MM.1S (cell line): ENCODE measurements at places on chromosomes 6 and 20.

- no peak for DNase-seq
Measured at GRCh38 chr6:160978141-160978901, 13.2 kb upstream of the MAP3K4 start.

- DNase-seq: no peak
Measured at GRCh38 chr6:136035378-136036070, 184.0 kb downstream of the PDE7B start.

DNA sequence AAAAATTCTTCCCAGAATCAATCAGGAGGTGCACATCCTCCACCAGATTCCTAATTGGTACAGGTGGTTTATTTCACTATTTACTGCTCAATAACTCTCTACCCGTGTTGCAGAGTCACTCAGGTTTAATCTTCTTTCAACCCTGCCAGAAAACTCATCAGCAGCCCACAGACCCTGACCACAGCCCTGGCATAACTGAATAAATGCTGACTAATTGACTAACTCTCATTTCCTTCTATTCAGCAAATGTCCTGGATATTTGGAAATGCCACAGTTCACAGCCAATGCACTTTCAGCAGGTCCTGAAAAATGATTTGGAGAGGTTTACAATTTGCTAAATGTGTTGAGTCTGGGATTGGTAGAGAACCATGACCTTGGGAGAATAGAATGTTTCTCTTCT lies 62.3 kb downstream of the TRMT6 start:
- DNase-seq: no peak

DNA sequence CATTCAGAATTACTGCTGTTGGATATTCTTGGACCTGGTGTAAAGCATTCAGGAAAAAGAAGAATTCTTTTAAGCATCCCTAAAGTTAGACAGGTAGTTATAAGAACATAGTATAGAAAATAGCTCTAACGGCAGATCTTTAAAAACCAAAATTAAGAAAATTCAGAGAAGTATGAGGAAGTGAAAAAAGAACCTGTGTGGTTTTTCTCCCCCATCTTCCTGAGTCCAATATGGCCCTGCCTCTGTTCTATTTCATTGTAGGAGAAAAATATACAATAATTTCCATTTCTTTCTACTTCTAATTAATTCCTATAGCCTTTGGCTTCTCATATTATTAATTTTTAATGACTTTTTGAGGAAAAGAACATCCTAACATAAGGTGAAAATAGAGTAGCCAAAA lies 47.1 kb downstream of the FHL5 start:
- DNase-seq: no peak

- peak; percentile 51 for DNase-seq
Measured at GRCh38 chr6:34352305-34352937, 40.0 kb downstream of the NUDT3 start.

- DNase-seq: peak; percentile 53
Measured at GRCh38 chr6:39980839-39981580, 46.7 kb upstream of the MOCS1 start.
